ENCODE measurements at places on chromosomes 4 and X. TPM values are rescaled to one million over a fixed set of nuclear protein-coding genes. Genes with fewer than 3 reads are reported as not detected.

Gene NPFFR2
- total RNA-seq = not detected

Gene MUC7
- total RNA-seq = not detected

DNA sequence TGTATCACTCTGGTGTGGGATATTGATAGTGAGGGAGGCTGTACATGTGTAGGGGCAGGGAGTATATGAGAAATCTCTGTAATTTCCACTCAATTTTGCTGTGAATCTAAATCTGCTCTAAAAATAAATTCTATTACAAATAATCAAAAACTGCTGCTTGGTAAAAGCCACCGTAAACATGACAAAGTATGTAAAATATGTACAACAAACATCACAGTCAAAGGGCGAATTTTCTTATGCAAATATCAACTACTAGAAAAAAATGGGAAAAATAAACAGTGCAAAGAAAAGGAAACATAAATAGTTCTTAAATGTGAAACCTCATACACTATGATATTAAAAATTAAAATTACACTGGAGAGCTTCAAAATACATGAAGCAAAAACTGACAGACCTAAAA lies 105.1 kb upstream of the DCLK2 start:
- no peak for DNase-seq

- no peak for DNase-seq
Observed at GRCh38 chr4:97507587-97508245, 635.6 kb downstream of the STPG2 start.

GRCh38 chrX:37986893-37987292 lies 19.5 kb upstream of the SYTL5 start:
- DNase-seq = no peak

DNA sequence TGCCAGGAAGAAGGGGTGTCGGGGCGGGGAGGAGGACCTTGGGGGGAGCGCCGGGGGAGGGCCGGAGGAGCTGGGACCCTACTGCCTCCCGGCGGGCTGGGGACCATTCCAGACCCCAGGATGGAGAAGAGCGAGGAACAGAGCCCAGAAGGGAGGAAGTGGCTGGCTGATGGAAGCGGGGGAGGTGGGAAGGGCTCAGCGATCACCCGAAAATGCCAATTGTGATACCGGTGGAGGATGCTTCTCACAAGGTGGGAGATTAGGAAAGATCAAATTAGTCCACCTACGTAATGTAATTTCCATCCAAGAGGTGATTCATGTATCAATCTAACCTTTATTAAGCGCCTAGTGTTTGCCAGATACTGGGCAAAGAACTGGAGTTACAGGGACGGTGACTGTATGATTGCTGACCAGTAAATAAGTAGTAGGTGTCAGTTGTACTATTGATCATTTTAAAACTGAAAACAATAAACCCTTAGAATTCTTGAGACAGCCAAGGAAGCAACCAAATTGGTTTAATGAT lies 452 bp upstream of the RAI2 start:
- DNase-seq = no peak

- no peak for DNase-seq
Observed at GRCh38 chr4:183348136-183348535, 25.9 kb upstream of the CLDN24 start.

Gene RAB9A
- 37.2 TPM for total RNA-seq

DNA sequence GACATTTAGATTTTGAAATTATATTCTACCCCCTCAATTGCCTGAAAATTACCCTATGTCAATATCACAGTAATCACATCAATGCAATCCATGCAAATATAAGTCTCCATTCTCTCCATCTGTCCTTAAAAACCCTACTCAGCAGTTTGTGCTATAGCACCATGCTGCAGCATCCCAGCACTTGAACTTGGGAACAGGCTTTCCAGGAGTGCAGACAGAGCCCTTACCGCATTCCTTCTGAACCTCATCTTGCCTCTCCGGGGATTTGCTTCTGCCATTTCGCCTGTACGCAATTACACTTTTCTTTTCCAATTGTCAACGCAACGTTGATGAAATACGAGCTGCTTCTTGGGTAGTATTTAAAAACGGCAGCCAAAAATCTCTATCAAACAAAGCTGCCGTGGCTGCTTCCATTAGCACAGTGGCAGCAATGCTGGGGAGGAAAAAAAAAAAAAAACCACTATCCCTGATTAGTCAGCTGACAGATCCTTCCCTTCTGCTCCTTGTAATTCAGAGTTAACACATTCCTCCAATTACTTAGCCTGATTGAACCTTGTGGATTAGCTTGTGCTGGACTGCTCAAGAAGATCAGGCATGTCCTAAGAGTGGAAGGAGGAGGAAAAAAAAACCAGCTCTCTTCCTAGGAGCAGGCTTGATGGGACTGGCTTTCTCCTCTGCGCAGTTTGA lies 65.6 kb downstream of the MCF2 start:
- DNase-seq = no peak
